ENCODE measurements at places on chromosomes 7 and 10.

- DNase-seq, result no peak
Observed at GRCh38 chr10:8543361-8544056, 489.0 kb downstream of the GATA3 start.

DNA sequence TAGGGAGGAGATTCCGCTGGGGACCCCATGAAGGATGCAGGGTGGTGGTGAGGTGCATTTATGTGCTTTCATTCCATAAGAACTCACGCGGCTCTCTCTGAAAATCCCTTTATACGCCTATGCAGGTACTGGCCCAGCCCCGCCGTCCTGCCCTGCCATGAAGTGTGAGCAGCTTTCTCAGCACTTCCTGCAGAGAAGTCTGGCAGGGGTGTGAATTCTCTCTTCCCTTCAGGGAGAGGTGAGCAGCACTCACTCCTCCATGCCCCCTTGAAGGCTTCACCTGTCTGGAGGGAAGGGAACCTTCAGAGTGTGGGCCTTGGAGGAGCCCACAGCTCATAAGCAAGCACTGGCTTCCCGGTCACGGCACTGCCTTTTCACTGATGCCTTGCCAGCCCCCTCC lies 34.0 kb downstream of the PPP2R2D start:
- no peak for DNase-seq

- DNase-seq, result no peak
Observed at GRCh38 chr7:132653366-132653930, 77.2 kb upstream of the PLXNA4 start.

- DNase-seq, result peak; percentile 22
Observed at GRCh38 chr7:124101173-124101768, 68.4 kb upstream of the TMEM229A start.

- DNase-seq, result no peak
Observed at GRCh38 chr10:46559231-46559671, 2.8 kb upstream of the GPRIN2 start.

GRCh38 chr7:33130184-33130583 lies 820 bp downstream of the BBS9 start:
- DNase-seq, result no peak

- DNase-seq, result no peak
Observed at GRCh38 chr7:57400531-57401155, 49.3 kb upstream of the ZNF716 start.

GRCh38 chr10:34319197-34319846 lies 495.8 kb downstream of the PARD3 start:
- no peak for DNase-seq

DNA sequence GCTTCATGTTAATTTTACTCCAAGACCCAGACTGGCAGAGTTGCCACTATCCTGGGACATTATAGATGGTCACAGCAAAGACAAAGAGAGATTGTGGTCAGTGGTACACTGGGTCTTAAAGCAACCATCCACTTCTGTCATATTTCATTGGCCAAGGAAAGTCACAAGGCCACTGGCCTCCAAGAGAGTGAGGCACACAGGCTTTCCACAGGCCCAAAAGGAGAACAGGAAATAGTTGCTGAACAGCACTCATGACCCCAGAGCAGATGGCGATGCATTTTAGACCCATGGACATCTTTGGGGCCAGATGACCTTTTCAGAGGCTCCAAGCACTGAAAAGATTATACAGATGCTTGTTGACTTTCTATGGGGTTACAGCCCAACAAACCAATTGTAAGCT lies 97.4 kb downstream of the ARID5B start:
- DNase-seq, result no peak

DNA sequence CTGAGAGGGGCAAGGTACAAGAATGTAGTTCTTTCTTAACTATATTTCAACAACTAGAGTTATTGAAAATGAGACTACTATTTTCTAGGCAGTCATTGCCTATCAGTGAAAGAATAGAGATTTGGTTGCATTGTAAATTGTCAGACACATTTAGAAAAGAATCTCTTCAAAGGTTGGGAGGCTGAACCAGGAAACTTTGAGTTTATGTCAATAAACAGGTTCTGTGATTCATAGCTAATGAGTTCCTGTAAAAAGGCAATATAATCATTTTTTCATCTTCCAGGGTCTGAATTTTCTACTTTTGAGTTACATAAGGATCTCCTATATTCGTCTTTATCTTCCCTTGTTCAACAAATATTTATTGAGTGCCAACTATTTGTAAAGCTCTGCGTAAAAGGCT lies 47.1 kb downstream of the MAGI2 start:
- no peak for DNase-seq

DNA sequence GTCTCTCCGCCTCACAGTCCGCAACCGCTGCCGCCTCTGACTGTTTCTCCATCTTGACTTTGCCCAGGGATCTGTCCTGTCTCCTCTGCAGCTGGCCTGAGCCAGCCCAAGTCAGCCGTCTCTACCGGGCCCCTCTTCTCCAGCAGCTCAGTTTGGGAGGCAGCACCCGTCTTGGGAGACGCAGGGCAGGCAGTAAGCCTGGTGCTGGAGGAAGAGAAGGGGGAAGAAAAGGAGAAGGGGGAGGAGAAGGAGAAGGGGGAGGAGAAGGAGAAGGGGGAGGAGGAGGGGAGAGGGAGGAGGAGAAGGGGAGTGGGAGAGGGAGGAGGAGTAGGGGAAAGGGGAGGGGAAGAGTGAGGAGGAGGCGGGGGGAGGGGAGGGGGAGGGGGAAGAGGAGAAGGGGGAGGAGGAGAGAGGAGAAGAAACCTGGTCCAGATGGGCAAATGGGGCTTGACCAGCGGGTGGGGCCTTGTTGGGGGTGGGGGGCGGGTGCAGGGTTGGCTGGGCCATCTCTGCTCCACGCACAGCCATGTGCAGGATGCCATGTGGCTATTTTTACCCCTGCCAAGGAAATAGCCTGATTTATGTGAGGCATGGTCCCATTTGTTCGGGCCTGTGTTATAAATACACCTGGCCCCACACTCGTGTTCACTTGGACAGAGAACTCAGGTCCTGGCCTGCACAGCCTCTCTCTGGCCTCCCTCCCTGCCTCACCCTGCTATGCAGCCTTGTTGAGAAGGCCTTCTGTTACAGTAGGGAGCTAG lies 35.9 kb upstream of the FZD9 start:
- DNase-seq, result no peak

DNA sequence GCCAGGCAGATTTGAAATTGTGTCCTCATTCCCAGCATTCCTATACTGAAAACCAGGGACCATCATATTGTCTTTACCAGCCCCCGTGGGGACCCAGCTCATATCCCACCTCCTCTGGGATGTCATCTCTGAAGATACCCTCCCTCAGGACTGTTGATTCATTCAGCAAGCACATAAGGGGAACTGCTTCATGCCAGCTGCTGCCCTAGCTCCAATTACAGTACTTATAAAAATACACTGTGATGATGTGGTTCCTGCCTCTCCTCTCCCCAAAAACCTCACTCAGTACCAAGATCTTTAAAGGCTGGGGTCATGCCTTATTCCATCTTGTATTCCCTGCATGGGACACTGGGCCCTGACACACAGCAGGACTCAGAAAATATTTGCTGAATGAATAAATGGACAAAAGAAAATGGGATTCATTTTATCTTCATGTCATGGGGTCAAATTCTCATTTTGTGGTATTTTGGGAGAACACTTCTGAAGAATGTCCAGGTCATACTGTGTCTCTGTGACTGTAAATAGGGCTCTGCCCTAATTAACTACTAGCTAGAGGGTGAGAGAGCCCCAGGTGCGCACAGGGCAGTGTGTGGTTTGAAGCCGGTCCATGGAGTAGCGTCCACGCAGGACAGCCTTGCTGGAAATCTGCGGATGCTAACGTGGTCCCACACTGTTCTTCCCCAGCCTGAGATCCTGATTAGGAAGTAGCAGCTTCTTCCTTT lies 29.0 kb upstream of the DAGLB start:
- no peak for DNase-seq

- no peak for DNase-seq
Observed at GRCh38 chr7:28277364-28277763, 96.8 kb upstream of the JAZF1 start.

DNA sequence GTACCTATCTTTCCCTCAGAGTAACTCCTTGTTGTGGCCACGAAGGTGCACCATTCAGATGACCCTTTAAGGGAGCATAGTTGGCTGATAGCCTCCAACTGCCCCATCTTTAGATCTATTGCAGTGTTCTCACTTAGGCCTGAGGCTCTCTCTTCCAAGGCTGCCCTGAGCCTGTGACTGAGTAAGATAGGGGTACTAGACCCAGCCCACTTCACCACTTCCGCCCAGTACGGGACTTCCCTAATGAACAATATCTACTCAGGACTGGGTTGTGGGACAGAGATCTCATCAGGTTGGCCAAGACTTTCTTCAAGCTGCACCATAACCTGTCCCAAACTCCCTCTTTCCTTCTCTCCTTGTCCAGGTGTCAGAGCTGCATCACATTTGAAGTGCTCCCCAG lies 5.7 kb upstream of the GNAI1 start:
- DNase-seq, result no peak

DNA sequence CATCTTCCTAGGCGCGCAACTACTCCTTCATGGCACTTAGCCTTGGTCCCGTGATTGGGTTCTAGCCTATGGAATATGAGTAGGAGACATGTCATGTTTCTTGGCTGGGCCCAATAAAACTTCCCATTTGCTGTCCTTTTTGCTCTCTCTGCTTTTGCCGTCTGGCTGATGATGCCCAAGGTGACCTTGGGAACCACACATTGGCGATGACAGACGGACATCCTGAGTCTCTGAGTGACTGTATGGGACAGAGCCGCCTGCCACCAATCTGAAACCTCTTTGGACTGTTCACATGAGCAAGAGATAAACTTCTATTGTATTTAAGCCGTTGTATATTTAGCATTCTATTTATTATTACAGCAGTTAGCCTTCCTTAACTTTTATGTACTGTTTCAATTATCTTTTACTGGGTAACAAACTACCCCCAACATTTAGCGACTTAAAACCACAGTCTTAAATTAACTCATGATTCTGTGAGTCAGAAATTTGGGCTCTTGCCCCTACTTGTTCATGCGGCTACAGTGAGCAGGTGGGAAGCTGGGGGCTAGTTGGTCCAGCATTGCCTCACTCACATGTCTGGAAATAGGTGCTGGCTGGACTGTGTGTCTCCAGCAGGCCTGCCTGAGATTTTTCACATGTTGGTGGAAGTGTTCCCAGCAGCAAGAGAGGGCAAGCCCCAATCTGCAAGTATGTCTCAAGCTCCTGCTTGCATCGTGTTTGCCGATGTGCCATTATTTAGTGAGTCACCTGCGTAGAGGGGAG lies 71.7 kb downstream of the NOD1 start:
- DNase-seq, result no peak

DNA sequence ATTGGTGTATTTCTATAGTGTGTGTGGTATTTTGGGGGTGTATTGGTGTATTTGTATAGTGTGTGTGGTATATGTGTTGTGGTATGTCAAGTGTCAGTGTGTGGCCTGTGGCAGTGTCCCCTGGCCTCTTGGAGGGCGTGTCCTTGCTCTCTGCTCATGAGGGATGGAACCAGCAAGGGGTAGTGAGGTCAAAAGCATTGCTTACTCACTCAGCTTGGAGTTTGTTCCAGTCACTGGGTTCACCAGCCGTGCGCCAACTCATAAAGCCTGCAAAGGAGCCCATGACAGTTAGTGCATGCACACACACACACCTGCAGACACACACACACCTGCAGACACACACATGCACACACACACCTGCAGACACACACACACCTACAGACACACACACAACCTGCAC lies 4.3 kb upstream of the TRPV6 start:
- DNase-seq, result no peak

GRCh38 chr10:88961266-88961665 lies 8.7 kb upstream of the ACTA2 start:
- no peak for DNase-seq

DNA sequence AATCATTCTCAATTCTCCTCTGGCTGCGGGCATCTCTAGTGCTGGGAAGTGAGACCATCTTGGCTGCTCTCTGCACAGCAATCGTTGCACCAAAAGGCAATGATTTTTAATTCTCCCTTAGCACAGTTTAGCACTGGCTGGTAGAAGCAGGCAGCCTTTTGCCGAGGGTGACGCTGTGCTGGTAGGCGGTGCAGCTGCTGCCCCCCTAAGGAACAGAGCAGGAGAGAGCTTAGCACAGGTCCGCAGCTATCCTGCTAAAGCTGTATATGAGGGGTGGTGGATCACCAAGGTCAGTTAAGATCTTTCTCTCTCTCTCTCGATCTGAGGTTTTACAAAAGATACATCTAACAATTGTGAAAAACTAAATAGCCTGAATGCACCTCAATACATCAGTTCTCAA lies 390.1 kb downstream of the GATA3 start:
- DNase-seq, result peak; percentile 3

DNA sequence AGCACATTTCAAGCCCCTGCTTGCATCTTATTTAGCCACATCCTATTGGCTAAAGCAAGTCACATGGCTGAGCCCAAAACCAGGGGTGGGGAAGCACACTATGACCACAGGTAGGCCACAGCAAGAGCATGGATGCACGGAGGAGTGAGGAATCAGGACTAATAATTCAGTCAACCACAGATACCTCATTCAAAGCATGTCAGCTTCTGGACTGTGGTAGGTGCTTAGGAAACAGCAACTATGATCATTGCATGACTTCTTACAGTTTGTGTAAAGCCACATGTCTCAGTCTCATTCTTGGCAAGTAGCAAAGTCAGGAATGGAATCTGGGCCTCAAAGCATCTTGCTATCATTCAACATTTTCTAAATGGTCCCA lies 79.0 kb upstream of the EMX2 start:
- no peak for DNase-seq

DNA sequence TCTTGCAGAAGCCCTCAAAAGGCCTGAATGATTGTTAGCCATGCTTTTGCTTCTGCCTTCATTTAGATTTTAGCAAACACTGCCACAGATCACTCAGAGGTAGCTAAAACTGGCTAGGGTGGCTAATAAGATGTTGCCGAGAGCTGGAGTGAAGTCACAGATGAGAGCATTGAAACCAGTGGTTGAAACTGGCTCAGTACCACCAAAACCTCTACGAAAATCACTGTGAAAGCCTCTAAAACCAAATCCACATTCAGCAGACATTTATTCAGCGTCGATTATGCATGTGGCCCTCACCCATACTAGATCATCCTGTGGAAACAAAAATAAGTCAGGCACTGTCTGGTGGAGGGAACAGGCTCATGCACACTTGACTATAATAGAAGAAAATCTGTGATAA lies 50.8 kb downstream of the PIK3CG start:
- DNase-seq, result no peak

- DNase-seq, result no peak
Observed at GRCh38 chr7:139362302-139362701, 2.6 kb downstream of the LUC7L2 start.

- DNase-seq, result no peak
Observed at GRCh38 chr7:13829914-13830900, 159.3 kb downstream of the ETV1 start.

Measured in midbrain (tissue), 1 donor.